ENCODE measurements at places on chromosomes 2 and 18. TPM values are rescaled to one million over a fixed set of nuclear protein-coding genes. Genes with fewer than 3 reads are reported as not detected.
A peak's percentile ranks its signal among the peaks of the same experiment; 100 is the strongest.

DNA sequence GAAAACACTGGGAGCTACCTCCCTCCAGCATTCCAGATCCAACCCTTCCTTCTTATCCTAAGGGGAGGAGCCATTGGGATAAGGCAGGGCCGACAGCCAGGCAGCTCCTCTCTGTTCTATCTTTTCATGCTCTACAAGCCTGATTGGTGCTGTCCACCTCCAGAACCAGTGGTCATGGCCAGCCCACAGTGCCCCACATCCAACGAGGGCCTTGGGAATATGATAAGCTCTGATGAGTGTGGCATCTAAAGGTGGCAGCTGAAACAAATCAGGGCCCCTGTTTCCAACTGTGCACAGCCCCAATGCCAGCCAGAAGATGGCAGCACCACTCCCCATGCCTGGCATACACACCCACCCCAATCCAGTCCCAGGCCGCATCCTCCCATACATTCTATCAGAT, 329.3 kb downstream of the C1D start:
- no peak overlapping the region for H3K4me3 ChIP-seq
- no peak for DNase-seq
- no peaks in the 10 kb centered on the region for H3K27me3 ChIP-seq
- H3K4me1 ChIP-seq = no peaks in the 10 kb centered on the region
- no peaks in the 10 kb centered on the region for H3K36me3 ChIP-seq

DNA sequence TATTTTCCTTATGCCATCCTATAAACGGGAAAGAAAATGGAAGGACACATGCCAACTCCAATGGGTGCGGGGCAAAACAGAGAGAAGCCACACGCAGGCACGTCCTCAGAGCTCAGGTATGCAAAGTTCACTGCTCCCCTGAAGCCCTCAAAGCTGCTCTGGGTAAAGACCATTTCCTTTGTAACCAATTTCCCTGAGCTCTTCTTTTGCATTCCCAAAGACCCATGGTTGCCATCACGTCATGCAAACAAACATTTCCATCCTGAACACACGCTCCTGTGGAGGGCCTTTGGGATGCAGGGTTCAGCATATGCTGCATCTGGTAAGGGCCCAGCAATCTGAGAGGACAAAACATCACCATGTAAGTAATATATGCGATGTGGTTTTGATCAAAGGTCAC, 69.4 kb downstream of the EMILIN2 start:
- DNase-seq = no peak
- no peaks in the 10 kb centered on the region for H3K36me3 ChIP-seq
- peaks cover 10% of the 10 kb centered on the region for H3K4me1 ChIP-seq
- peak overlapping the region; percentile 67 for H3K27ac ChIP-seq
- no peak overlapping the region for H3K4me3 ChIP-seq

DNA sequence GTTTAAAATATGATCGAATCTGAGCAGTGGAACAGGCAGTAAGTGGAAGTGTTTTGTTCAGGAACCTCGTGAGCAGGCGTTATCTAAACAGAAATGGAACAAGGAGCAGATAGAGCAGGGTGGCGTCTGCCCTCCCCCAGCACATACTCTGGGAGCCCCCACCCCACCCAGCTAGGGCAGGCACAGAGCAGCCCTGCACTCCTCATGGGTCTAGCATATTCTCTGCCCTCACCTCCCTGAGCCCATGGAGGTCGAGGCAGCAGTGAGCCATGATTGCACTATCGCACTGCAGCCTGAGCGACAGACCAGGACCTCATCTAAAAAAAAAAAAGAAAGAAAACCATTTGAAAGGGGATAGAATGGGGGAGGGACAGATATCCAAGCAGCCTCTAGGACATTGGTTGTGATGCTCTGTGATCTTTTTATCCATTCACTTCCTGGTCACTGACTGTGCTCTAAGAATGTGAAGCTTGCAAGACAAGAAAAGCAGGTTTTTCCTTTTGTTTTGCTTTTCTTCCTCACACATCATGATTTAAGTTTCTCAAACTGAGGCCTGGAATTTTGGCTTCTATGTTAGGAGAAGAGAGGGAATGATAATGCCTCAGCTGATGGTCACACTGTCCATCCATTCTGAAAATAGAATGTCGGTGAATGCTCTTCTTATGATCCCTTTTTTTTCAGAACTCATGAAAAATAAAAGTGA, 3.1 kb downstream of the MLPH start:
- DNase-seq = no peak
- H3K4me3 ChIP-seq = no peak overlapping the region
- no peaks in the 10 kb centered on the region for H3K27me3 ChIP-seq
- no peaks in the 10 kb centered on the region for H3K36me3 ChIP-seq
- peaks cover 18% of the 10 kb centered on the region for H3K4me1 ChIP-seq
- peak overlapping the region; percentile 67 for H3K27ac ChIP-seq

The EDAR gene
- not detected for total RNA-seq

The TCF4 gene
- 190 TPM for total RNA-seq

The NT5C1B gene
- total RNA-seq = not detected

The APOB gene
- 1,268 TPM for total RNA-seq
